Stimulated activated CD8-positive, alpha-beta memory T cell treated with anti-CD3 and anti-CD28 coated beads, Interleukin-15, amount 100 ng/mL, for 1 hour (primary cell): ENCODE measurements at places on chromosomes 12 and 14.

- DNase-seq, result no peak
Measured at GRCh38 chr14:56340932-56341331, 222.7 kb downstream of the PELI2 start.

DNA sequence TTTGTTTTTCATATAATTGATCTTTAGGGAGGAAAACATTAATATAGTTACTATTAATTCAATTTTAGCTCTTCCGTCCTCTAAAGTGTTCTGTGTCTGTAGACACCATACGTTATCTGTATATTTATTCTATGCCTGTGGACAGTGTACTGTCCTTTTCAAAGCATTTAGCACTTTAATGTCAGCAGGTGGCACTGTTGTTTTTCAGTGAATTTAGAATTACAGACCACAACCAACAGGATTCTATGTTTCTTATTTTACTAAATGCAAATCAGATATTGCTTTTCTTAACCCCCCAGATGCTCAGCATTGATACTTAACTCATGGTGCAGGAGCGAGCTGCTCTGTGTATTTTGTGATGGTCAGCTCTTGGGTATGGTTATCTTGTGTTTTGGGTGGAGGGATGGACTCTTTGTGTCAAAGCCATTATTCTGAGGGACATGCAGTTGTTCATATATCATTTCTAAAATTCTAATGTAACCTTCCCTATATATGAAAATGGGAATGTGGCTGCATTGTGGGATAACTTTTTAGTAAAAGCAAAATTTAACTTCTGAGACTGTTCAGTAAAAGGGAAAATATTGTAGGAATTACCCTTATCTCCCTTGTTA lies 65.2 kb downstream of the PAPOLA start:
- DNase-seq, result no peak

GRCh38 chr12:14452336-14452735 lies 86.9 kb downstream of the ATF7IP start:
- no peak for DNase-seq

- DNase-seq, result no peak
Measured at GRCh38 chr14:76904100-76904739, 78.0 kb downstream of the LRRC74A start.

- DNase-seq, result no peak
Measured at GRCh38 chr12:108600702-108601007, 2.8 kb upstream of the TMEM119 start.

DNA sequence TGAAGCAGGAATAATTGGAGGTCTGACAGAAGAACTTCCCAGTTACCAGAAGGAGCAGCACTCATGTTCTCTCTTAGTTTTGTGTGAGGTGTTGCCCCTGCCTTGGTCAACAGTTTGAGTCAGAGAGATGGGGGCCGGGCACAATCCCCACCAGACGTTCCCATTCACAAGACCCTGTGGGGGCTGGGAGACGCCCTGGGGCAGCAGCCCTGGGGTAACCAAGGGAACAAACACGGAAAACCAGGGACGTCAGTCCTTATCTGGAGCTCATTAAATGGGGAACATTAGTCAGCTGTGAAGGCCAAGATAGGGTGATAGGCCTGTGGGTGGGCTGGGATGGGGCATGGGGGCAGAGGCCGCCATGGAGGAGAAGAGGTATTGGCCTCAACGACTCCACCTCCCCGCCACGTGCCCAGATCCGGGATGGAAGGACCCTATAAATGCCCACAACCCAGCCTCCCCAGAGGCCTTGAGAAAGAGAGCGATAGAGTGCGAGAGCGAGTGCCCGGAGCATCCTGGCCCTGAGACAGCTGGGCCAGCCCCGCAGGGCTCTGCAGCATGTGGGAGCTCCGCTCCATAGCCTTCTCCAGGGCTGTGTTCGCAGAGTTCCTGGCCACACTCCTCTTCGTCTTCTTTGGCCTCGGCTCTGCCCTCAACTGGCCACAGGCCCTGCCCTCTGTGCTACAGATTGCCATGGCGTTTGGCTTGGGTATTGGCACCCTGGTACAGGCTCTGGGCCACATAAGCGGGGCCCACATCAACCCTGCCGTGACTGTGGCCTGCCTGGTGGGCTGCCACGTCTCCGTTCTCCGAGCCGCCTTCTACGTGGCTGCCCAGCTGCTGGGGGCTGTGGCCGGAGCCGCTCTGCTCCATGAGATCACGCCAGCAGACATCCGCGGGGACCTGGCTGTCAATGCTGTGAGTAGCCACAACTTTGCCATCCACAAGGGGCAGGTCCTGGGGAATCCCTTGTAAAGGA lies at the start of gene AQP2:
Gene AQP2 (plus strand): TSS at position 465 of the 979 bp plus-strand sequence. CDS start 94 bp downstream, at position 559.
- no peak for DNase-seq

DNA sequence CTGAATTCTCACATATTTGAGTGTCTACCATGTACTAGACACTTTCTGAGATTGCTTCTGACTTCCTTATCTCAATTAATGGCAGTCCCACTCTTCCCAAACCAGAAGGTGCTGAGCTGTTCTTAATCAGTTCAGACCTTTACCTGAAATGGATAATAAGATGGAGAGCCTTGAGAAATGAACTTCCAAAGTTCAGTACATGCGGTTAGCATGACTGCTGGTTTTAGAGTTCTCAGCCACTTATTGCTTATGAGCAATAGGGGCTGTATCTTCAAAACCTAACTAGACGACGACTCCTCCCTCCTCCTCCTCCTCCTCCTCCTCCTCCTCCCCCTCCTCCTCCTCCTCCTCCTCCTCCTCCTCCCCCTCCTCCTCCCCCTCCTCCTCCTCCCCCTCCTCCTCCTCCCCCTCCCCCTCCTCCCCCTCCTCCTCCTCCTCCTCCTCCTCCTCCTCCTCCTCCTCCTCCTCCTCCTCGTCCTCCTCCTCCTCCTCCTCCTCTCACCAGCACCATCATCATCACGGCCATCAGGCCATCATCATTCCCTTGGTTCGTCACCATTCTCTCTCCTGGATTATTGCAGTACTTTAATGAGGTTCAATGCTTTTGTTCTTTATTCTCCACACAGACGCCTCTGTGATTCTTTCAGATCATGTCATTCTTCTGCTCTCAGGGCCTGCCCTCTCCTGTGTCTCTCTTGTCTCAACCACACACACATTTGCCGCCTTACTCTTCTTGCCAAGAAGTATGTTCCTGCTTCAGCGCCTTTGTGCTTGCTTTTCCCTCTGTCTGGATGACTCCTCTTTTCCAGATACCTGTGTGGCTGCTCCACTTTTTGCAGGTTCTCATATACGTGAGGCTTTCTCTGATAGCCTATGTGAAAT lies 2.7 kb downstream of the PCNX1 start:
- DNase-seq, result no peak

DNA sequence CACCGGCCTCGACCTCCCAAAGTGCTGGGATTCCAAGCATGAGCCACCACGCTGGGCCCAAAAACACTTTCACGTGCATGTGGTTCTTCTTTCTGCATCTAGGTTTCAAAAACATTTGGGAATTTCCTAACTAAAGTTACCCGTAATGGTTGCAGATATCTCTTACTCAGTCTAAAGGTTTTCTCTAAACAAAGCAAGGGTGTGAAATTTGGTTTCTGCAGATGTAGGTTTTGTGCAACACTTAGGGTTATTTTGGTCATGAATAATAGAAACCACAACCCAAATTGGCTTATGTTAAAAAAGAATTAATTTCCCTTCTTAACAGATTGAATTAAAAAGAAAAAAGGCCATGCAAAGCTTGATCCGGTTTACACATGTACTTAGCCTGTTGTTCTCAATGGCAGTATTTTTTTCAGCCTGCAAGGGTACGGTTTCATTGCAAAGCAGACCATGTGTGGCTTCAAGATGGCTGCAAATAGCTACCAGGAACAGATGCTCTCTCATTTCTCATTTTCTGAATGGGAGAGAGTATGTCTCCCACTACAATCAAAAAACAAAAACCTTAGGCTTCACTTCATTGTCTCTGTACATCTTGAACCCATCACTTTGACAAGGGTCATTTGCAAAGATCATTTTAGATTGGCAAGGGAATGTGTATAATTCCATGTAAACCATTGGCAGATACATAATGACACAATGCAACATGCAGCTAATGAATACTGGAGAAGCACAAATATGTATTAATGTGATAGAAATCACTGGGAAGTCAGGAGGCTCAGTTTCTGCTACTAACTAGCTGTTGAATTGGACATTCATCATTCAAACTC lies 491.2 kb upstream of the FLRT2 start:
- no peak for DNase-seq

DNA sequence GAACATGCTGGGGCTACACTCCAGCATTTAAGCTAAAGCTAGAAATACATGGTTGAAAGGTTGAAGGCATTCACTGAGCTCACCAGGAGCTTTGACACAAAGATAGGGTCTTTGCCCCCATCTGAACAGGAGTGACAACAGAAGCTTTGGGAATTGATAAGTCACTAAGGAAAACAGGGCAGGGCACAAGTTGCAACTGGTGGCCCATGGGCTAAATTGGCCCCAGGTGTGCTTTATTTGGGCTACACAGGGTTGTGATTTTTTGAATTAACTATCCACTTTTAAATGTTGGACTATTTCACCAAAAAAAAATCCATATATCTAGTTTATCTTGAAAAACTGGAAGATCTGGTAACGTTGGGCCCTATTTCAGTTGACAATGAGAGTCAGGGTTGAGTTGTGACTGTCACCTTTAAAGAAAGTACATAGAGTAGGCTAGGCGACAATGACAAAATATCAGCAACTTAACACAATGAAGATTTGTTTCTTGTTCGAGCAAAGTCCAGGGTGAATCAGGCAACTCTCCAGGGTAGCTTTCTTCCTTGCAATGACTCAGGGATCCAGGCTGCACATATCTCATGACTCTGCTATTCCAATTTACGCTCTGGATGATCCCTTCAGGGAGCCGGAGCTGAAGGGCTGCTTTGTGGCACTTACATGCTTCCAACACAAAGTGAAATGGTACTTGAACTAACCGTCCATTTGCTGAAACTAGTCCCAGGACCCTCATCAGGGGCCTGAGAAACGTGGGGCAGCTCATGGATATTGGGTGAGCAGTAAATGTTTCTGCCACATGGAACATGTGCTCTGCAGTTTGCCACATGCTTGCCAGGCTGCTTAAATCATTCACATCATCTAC lies 13.3 kb upstream of the EIF4B start:
- DNase-seq, result no peak

GRCh38 chr12:112537710-112538396 lies 119.1 kb downstream of the PTPN11 start:
- no peak for DNase-seq

DNA sequence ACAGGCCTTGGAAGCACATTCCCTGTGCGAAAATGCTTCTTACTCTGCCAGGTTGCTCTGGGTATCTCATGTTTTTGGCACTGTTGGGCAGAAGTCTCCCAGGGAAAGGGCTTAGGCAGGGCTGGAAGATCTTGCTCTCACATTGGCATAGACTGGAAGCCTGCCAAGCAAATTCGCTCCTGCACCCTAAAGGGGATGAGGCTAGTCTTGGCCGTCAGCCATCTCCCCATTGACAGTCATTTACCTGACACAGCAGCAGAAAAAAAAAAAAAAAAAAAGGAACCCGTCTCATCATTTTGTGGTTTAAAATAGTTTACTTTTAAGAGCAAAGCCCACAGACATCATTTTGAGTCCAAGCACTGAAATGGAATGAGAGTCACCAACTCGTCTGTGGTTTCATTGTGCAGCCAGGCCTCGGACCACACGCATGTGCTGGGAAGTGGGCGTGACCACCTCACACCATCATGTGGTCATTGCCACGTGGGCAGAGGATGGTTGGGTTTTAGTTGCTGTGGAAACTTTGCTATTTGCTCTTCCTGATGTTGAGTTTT lies 84.8 kb downstream of the NRXN3 start:
- DNase-seq, result no peak

DNA sequence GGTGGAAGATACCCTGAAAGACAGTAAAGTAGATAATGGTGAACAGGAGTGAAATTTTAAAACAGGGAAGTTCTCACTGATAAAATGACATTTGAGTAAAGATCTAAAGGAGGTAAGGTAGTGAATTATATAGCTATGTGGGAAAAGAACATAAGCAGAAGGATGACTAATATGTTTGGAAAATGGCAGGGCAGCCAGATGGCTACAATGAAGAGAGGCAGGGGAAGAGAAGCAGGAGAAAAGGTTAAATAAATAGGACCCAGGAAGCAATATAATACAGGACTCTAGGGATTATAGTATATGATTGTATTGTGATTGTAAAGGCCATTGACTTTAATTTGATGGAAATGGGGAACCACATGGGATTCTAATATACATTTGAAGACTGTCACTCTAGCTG lies 33.0 kb downstream of the SCFD1 start:
- DNase-seq, result no peak

- peak; percentile 88 for DNase-seq
Measured at GRCh38 chr12:133080026-133080367, 726 bp upstream of the ZNF140 start.

DNA sequence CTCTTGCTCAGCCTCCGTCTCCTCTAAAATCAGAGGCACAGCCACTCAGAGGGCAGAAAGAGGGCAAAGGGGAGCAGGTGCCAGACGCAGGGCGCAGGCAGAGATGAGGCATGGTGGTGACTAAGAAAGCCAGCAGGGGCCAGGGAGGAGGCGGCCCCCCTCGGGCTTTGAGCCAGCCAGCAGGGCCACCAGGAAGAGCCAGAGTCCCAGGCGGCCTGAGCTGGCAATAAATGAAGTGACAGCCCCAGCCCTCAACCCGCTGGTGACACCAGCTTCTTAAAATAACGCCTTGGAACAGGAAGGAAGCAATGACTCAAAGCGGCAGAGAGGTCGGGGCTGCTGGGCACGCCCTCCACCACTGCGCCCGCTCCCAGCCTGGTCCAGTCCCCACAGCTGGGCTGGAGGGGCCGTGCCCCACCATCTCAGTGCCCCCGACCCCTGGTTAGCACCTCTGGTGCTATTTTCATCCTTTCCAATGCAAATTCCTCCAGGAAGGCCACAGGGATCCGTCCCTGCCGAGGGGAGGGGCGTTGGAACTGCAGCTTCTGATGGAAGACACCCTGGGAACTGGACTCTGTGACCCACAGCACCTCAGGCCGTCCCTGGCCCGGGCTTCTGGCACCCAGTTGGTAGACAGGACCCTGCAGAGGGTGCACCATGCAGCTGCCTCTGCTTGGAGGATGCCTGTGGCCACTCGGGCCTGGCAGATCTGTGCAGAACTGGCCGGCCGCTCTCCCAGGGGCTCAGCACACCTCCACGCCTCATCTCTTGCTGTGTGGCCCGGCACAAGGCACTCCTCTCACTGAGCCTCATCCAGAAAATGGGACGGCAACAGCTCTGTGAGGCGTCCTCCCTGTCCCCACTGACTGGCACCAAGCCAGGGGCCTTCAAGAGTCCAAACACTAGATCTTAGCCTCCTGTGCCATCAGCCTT lies 113.7 kb downstream of the NCOR2 start:
- peak; percentile 57 for DNase-seq

DNA sequence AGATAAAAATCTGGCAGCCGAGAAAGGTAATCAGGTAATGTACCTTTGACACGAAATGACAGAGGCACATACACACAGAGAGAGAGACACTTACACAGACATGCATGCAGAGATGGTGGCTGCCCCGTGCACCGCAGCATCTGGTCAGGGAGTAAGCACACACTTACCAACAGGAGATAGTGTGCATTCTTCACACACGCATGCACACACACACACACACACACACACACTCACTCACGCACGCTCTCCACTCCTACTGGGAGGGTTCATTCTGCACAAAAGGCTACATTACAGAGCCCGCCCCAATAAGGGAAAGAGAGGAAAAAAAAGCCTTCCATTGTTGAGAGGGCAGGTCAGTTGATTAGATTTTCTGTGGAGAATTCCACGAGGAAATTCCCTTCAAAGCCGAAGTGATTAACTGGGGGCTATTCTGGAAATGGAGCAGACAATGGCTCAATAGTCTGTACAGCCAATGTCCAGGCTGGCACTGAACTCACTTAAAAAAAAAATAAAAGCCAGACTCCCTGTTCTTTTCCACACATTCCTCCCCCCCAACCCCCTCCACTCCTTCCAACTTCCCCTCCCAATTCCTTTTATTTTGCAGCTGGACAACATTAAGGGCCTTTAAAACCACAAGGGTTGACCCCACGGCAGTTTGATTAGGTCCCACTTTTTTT lies 1.4 kb upstream of the SOX5 start:
- DNase-seq, result no peak
